ENCODE measurements at places on chromosomes 16 and 17. TPM values are rescaled to one million over a fixed set of nuclear protein-coding genes. Genes with fewer than 3 reads are reported as not detected.

The DNAI2 gene
- not detected for total RNA-seq

The AXIN1 gene
- 11.9 TPM for total RNA-seq

The MYH13 gene
- total RNA-seq = not detected

The SGSM2 gene
- total RNA-seq = 12.2 TPM

The SNAI3 gene
- not detected for total RNA-seq

The SSTR5 gene
- total RNA-seq = not detected

The NLRC5 gene
- 9.1 TPM for total RNA-seq

The PIK3R6 gene
- total RNA-seq = not detected

The ARHGAP23 gene
- total RNA-seq = 9.3 TPM

The TPSG1 gene
- not detected for total RNA-seq

The KCNH4 gene
- not detected for total RNA-seq

The C16orf90 gene
- not detected for total RNA-seq

The LGALS9B gene
- not detected for total RNA-seq

The RPRML gene
- not detected for total RNA-seq

DNA sequence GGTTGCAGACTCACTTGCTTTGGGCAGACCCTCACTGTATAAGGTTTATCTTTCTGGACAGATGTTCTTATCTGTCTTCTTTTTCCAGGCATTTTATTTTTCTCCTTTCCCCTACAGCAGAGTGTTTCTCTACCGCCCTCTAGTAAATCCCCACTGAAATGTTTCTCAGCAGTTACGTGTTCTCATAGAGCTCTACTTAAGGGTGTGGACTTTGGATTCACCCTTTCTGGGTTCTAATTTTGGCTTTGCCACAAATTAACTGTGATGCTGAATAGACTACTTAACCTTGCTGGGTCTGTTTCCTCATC is 2.0 kb downstream of the ADAT1 start:
- peak; percentile 55 for DNase-seq

GRCh38 chr17:75084039-75084660 is 3.6 kb upstream of the SLC16A5 start:
- DNase-seq = no peak

GRCh38 chr16:85909932-85910853 is 11.2 kb downstream of the IRF8 start:
- DNase-seq = no peak

DNA sequence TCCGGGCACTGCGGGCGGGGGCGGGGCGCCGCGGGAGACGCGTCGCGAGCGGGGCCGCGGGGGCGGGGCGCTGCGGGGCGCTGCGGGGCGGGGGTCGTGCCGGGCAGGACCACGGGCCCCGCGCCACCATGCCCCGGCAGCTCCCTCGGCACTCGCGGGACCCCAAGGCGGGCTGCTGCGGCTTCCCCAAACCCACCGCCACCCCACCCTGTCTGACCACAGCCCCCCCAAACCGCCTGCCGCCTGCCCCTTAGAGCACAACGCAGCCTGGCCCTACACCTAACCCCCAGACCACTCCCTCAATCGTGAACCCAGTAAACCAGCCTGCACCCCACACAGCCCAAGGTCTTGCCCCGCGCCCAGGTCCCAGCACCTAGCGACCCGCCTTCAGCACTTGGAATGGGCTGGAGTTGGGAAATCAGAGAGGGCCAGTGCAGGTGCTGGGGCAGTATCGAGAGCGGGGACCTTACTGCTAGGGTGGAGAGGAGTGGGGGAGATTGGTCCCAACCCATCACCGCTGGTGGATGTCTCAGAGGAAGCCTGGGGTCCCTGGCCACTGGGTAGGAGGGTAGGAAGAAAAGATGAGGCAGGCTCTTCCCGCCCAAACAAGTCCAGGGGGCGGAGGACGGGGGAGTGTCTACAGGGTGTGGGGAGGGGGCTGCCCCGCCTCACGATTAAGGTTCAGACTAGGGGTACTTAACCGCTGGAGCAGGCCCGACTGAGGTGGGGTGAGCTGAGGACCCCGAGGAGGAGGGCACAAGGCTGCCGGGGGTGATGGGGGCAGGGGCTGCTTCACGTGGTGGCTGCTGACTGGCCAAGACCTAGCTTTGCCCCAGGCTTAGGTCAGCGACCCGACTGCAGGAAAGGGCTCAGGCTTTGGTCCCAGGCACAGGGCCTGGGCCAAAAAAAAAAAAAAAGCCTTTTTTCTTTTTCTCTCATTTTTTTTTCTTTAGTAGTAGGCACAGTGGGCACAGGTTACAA is 539 bp upstream of the VAMP2 start:
- DNase-seq = no peak

GRCh38 chr17:54944796-54945195 is 23.7 kb downstream of the COX11 start:
- DNase-seq = peak; percentile 12

DNA sequence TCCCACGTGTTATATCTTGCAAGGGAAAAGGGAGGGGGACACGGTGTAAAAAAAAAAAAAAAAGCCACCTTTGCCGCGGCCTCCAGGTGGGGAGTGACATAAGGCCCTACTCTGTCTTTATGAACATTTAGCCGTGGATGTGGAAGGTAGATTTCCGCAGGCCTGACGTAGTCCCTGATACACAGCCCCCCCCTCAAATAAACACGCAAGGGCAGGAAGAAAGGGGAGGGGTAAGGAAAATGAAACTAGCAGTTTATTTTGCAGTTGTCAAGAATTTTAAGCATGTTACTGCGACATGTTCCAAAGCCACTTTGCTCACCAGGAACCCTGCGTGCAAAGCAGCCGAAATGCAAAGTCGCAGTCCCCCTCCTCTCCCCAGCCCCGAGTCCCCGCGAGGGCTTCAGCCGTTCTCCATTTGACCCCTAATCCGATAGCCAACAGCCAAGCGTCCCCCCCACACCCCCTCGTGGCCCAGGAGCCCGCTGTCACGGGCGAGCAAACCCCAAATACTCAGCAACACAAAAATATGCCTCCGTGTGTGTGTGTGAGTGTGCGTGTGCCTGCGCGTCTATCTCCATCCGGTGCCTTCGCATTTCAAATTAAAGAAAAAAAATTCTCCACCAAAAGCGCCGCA is 1.2 kb downstream of the CBX4 start:
- DNase-seq = no peak

DNA sequence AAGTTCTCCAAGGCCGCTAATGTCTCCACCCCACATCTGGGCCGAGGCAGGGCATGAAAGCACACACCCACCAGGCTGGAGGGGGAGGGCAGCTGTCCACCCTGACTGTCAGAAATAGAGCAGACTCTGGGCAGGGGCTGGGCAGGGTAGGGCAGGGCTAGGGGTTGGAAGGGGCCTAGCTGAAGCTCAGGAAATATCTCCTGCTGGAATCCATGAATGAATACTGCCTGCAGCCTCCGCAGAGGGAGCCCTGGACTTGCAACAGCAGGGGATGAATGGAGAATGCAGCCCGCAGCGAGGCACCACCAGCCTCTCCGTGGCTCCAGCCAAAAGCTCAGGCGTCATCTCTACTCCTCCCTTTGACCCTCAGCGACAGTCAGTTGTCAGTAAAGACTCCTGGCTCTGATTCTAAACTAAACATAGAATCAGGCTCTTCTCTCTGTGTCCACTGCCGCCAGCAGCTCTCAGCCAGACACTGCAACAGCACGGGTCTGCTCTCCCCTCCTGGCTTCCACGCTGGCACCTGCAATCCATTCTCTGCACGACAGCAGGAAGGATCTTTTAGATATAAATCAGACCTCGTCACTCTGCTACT is 23.9 kb upstream of the NGFR start:
- DNase-seq = no peak

DNA sequence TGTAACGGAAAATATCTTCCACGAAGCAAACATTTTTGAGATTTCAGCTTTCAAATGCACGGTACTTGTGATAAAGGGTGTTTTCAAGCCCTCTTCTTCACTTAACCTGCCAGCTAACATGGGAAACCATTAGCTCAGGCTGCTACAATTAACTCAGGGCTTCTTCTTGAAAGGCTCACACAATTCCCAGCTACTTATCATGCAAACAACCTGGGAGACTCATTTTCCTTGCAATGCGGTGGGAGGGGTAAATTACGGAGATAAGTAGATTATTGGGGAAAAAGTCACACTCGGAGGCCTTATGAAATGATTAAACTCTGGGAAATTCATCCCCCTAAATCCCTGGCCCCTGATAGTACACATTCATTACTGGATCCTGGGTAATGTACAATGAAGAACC is 266.4 kb downstream of the STX8 start:
- no peak for DNase-seq

DNA sequence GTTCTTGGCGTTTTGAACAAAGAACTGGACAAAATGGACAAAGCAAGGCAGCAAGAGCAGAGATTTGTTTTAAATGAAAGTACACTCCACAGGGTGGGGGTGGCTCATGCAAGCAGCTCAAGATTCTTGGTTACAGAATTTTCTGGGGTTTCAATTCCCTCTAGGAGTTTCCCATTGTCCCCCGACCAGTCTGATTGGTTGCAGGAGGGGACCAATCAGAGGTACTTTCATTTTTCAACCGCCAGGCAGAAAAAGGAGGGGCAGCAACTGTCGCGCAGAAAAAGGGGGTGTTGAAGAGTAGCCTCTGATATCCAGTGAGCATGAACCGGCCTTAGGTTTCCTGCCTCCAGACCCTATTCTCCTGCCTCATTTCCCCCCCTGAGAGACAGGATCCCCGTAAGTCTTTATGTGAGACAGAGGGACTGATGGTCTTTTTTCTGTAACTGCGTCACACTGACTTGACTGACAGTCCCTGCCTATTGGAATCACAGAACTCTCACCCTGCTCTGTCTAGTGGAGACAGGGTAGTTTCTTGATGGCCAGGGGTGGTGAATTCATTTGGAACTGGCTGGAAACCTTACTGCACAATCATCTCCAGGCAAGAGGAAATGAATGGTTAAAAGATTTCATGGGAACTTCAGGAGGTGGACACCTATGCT is 59.4 kb upstream of the ALOX12 start:
- DNase-seq = peak; percentile 6

- DNase-seq = no peak
Observed at GRCh38 chr17:48129981-48130380, 22.4 kb downstream of the SNX11 start.

DNA sequence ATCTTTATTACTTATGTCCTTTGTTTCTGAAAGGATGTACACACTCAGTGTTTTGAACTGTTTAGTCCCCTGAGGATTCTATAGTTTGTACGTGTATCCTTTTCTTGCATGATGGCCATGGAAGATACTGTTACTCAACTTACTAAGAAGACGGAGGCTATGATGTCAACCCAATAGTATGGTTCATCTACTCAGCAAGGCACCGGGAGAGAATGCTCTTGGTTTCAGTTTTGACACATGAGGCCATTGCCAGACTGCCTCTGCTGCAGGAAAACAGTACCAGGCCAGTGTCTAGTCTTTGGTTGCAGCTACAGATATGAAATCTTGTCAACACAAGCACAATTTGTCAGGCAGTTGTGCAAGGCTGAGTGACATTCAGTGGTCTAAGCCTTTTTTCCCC is 134.5 kb downstream of the MRTFB start:
- DNase-seq = peak; percentile 6

- DNase-seq = no peak
Observed at GRCh38 chr17:11493936-11494335, 104.3 kb upstream of the DNAH9 start.

- DNase-seq = peak; percentile 30
Observed at GRCh38 chr17:41959030-41959335, 7.6 kb upstream of the CNP start.

- DNase-seq = peak; percentile 61
Observed at GRCh38 chr17:29911641-29912177, 18.3 kb downstream of the SSH2 start.

DNA sequence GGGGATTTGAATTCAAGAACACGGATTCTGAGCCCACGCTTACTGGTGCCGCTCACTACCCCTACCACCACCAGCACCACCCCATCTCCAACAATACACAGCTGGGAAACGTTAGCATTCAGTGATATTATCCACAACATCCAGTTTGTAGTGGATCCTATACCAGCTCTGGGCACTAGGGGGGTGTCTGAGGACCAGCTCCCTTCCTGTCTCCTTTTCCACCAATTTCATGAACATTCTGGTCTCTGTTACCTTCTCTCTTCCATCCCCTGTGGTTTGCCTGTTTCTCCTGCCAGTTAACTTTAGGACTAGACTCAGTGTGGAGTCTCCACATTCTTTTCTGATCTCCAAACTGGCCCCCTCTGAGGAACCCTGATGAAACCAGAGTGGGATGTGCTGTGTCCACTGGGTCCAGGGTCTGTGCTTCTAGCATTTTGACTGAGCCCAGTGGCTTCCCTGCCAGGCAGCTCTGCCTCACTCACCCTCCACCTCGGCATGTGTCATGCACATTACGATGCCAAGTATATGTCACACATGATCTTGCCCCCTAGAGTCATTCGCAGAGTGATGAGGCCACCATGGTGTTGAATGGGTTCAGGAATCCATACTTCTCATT is 187.0 kb upstream of the CDH13 start:
- peak; percentile 4 for DNase-seq

- peak; percentile 49 for DNase-seq
Observed at GRCh38 chr17:7557775-7558543, 591 bp upstream of the TNFSF13 start.

DNA sequence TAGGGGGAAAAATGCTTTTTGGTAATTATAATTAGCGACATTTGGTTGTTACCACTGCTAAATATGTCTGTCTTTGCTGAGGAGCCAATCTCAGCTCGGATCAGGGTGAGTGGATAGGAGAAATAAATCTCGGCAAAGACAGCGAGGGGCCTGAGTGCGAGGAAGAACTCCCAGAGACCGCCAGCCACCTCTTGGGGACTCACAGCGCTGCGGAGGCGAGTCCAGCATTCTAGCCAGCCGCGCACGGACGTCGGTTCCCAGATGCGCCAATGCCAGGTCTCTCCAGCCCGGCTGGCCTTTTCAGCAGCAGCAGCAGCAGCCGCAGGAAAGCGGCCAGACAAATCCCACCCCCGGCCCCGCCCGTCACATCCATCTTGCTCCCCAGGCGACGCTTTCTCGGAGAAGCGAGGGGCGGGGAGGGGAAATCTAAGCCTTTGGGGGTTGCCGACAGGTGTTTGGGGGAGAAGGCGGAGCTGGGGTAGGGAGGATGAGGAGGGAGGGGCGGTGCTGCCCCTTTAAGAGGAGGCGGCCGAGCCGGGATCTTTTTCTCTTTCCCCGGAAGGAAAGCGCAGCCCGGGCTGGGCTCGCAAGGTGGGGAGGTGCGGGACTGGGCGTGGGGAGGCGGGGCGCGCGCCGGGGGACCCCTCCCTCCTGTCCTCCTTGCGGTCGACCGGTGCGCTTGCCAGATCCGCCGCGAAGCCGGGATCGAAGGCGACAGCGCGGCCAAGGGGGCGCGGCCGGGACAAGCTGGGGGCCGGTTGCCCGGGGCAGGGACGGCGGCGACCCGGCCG is at the start of gene ITGA3:
Gene ITGA3 (plus strand): TSS at position 685 of the 791 bp plus-strand sequence. CDS start 330 bp downstream, outside the sequence.
- peak; percentile 85 for DNase-seq

DNA sequence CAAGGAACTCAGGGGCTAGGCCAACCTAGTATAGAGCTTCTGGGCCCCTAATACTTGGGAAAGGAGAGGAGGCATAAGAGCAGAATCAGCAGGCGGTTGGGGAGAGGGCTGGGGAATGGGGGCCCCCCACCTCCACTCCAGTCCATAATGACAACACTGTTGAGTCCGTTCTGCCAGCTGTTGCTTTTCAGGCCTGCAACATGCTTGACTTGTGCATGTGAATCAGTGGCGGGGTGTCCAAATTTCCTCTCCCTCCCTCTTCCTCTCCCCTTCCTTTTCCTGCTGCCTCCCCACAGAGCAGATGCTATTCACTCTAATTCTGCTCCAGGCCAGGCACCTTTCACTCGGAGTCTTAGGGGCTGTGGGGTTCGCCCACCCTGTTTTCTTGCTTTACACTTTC is 31.7 kb downstream of the SGSM2 start:
- DNase-seq = no peak

- peak; percentile 14 for DNase-seq
Observed at GRCh38 chr17:67156269-67157199, 88.5 kb downstream of the HELZ start.

- DNase-seq = no peak
Observed at GRCh38 chr17:80260791-80261158, at the start of gene RNF213. Gene RNF213, plus strand, starts transcription at chr17:80260852. Its CDS starts 2,830 bp downstream, at chr17:80263682.

All from IMR-90 (cell line).